Left renal cortex interstitium (tissue), 4 donors: ENCODE measurements at places on chromosomes 2 and 18.

DNA sequence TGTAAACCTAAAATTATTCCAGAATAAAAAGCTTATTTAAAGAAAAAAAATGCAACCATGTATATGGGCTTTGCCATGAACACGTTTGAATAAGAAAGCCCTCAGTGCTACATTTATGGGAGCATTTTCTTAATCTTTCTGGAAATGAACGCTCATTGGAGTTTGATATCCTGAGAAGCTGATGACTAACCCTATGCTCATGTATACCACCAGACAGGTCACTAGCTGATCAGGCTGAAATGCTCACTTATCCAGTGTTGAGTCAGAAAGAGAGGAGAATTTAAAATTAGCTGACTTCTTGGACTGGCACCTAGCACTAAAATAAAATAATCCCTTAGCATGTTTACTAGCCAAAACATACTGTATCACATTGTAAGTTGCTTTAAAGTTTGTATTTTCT lies 254.9 kb upstream of the SIX3 start:
- no peak for DNase-seq

DNA sequence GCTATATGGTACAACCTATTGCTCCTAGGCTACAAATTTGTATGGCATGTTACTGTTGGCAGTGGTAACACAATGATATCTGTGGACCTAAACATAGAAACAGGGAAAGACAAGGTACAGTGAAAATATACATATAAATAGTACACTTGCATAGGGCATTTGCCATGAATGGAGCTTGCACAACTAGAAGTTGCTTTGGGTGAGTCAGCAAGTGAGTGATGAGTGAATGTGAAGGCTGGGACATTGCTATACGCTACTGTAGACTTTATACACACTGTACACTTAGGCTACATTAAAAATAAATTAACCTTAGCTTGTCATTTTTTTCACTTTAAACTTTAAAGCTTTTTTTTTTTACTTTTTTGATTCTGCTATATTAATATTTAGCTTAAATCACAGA lies 500.0 kb upstream of the SETBP1 start:
- no peak for DNase-seq

GRCh38 chr18:22865354-22866116 lies 67.6 kb upstream of the RBBP8 start:
- no peak for DNase-seq

- no peak for DNase-seq
Measured at GRCh38 chr2:98455494-98455976, 10.9 kb downstream of the INPP4A start.

GRCh38 chr2:212832211-212833195 lies 293.9 kb upstream of the ERBB4 start:
- no peak for DNase-seq

- DNase-seq = no peak
Measured at GRCh38 chr2:12612671-12613070, 104.1 kb upstream of the TRIB2 start.

- DNase-seq = no peak
Measured at GRCh38 chr2:71813807-71814470, 333.7 kb downstream of the CYP26B1 start.

GRCh38 chr2:176280156-176280555 lies 10.9 kb downstream of the MTX2 start:
- no peak for DNase-seq

- no peak for DNase-seq
Measured at GRCh38 chr2:231927566-231927890, 1.3 kb upstream of the NPPC start.
